ENCODE measurements at places on chromosomes 2 and 18. TPM values are rescaled to one million over a fixed set of nuclear protein-coding genes. Genes with fewer than 3 reads are reported as not detected.

The UGT1A4 gene
- total RNA-seq: 0.29 TPM

The DSG1 gene
- 0.06 TPM for total RNA-seq

The CIB4 gene
- 0.29 TPM for total RNA-seq

The MAL gene
- 217 TPM for total RNA-seq

The SKOR2 gene
- not detected for total RNA-seq

The GRP gene
- 2.3 TPM for total RNA-seq

The HOXD10 gene
- total RNA-seq: 86.1 TPM

The SLC9A2 gene
- 5.7 TPM for total RNA-seq

The ELOA2 gene
- total RNA-seq: not detected

The FAM237A gene
- total RNA-seq: not detected

The GCG gene
- not detected for total RNA-seq

The MYO3B gene
- 13.5 TPM for total RNA-seq

The IL18RAP gene
- 0.35 TPM for total RNA-seq

The OR6B3 gene
- total RNA-seq: not detected

The LRATD1 gene
- 18.8 TPM for total RNA-seq

The NEB gene
- 313 TPM for total RNA-seq

The NYAP2 gene
- 0.12 TPM for total RNA-seq

The STEAP3 gene
- 9.1 TPM for total RNA-seq

The UBE2E3 gene
- 152 TPM for total RNA-seq

The SIX3 gene
- total RNA-seq: not detected

The OXER1 gene
- total RNA-seq: 8.1 TPM

The CXCR4 gene
- 58.4 TPM for total RNA-seq

The SIGLEC15 gene
- 0.41 TPM for total RNA-seq

The SETBP1 gene
- 48.8 TPM for total RNA-seq

The ATG9A gene
- total RNA-seq: 53.7 TPM

The POTEC gene
- not detected for total RNA-seq

The HJURP gene
- total RNA-seq: 13.3 TPM

The SNED1 gene
- 35.0 TPM for total RNA-seq

The GPR75 gene
- total RNA-seq: 1.6 TPM

The AGXT gene
- total RNA-seq: not detected

The GPR55 gene
- total RNA-seq: 0.18 TPM

The CFAP65 gene
- total RNA-seq: 0.23 TPM

The FAM110C gene
- total RNA-seq: 12.0 TPM

The ARHGEF4 gene
- 6.7 TPM for total RNA-seq

The SERPINB13 gene
- not detected for total RNA-seq

The RAB6D gene
- total RNA-seq: not detected

The LAMA1 gene
- total RNA-seq: 63.7 TPM

The ALPI gene
- not detected for total RNA-seq

The CIDEA gene
- total RNA-seq: 0.64 TPM

The SLC30A3 gene
- total RNA-seq: 2.2 TPM

The CXCR1 gene
- 1.4 TPM for total RNA-seq

The LAMA3 gene
- 2.3 TPM for total RNA-seq

The NOSTRIN gene
- total RNA-seq: 25.3 TPM

The IL37 gene
- total RNA-seq: not detected

The IL36B gene
- total RNA-seq: not detected

The LIMS2 gene
- total RNA-seq: 13.8 TPM

The RAB3GAP1 gene
- 41.3 TPM for total RNA-seq

The TBR1 gene
- total RNA-seq: 0.29 TPM

The CARF gene
- total RNA-seq: 16.1 TPM

The SPDYA gene
- total RNA-seq: 2.3 TPM

The NT5C1B gene
- not detected for total RNA-seq

The C1QL2 gene
- total RNA-seq: not detected

The EFEMP1 gene
- total RNA-seq: 75.9 TPM

All from metanephros (tissue), 2 donors.